ENCODE measurements at places on chromosomes 3 and 15.
A peak's percentile ranks its signal among the peaks of the same experiment; 100 is the strongest.

- peak; percentile 2 for DNase-seq
Measured at GRCh38 chr3:196942915-196943277, 568 bp upstream of the NCBP2 start.

DNA sequence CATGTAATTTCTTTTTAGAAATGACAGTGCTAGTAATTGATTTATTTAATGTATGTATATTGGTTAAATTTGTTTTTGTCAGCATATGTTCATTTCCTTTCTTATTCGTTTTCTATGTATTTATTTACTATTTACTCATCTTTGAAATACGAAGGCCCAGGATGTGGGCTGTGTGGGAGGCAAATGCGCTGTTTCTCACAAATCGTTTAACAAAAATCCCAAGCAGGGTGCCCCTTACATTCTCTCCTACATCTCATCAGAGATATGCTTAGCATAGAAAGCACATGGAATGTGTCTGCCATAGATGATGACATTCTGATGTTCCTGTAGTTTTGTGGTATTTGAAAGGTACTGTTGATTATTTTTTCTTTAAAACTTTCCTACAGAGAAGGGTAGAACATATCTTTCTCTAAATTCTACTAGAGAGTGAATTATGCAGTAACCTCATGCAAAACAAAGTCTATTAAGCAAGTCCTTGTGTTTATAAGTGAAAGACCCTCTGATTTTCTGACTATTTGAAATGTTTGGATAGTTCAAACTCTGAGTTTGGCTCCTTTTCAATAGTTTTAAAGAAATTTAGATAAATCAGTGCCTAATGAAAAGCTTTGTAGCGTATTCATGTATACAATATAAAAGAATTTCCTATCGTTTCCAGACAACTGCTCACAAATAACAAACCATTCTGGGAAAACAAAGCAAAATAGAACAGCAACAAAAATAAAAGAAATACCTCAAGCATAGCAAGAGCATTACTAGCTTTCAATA, 111.1 kb upstream of the VGLL3 start:
- no peak for DNase-seq

DNA sequence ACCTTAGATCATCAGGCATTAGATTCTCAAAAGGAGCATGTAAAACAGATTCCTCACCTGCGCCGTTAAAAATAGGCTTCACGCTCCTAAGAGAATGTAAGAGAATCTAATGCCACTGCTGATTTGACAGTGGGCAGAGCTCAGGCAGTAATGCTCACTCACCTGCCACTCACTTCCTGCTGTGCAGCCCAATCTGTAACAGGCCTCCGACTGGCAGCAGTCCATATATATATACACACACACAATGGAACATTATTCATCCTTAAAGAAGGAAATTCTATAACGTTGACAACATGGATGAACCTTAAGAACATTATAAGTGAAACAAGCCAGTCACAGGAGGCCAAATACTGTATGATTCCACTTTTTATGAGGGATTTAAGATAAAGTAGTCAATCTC, 24.5 kb downstream of the ZNF148 start:
- no peak for DNase-seq

DNA sequence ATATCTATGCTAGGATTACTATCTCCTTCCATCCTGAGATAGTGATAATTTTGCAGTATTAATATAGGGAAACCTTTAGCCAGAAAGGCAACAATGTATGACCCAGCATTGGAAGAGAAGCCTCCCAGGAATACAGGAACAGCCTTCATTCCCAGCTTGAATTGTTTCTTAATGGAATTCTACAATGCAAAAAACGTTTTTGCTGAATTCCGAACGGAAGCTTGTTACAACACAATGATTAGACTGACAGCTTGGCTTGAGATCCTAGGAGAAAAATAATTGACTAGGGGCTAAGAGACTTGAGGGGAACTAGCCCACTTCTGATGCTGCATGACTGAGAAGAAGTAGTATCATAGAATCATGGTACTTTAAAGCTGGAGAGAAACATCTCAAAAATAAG, 140.2 kb downstream of the RSL24D1 start:
- no peak for DNase-seq

DNA sequence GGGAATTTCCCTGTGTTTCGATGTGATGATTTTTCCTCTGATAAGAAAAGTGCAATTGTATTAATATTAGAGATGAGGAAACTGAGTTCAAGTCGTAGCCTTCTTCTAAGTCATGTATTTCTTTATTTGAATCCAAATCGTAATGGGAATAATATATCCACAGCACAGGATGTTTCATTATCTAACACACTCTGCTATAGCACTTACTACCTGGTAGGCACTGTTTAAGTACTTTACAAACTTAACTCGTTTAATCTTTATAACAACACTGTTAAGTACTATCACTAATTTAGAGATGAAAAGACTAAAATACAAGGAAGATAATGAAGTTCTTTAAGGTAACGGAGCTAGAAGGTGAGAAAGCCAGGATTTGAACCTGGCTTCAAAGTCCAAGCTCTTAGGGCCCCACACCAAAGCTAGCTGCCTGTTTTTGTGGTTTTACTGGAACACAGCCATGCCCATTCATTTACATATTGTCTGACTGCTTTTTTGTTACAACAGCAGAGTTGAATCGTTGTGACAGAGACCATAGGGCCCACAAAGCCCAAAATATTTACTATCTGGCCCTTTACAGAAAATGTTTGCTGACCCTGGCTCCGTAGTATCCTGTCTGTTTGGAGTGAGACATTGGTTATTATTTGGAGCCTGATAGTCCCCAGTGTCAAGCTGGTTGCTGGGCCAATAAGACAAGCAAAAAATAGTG, 9.6 kb upstream of the ATP13A3 start:
- peak; percentile 33 for DNase-seq

GRCh38 chr3:48555231-48555948, 1.2 kb downstream of the PFKFB4 start:
- no peak for DNase-seq

DNA sequence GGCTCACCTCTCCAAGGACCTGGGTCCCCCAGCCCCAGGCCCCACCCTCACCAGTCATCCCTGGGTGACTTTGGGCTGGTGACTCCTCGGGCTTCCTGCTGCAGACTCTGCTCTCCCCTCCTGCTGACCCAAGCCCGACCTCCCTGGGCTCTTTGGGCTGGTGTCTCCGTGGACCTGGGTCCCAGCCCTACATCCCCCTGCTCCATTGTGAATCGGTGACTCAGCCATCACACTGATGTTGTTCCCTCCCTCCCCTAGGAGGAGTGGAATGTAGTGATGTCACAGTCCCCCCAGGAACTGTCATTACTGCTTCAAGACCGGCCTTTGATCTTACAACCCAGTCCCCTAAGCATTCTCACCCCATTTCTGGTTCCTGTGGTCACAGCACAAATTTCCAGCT, 83.7 kb downstream of the ADAMTS7 start:
- DNase-seq = no peak

Data from CD14-positive monocyte (primary cell).